ENCODE measurements at places on chromosomes 1 and 21. TPM values are rescaled to one million over a fixed set of nuclear protein-coding genes. Genes with fewer than 3 reads are reported as not detected.

ADAMTS4 gene
- total RNA-seq, result not detected

KLHDC7A gene
- total RNA-seq, result not detected

ESRRG gene
- total RNA-seq, result not detected

IL12RB2 gene
- total RNA-seq, result not detected

HTR6 gene
- total RNA-seq, result not detected

ZYG11A gene
- 9.7 TPM for total RNA-seq

PRRX1 gene
- not detected for total RNA-seq

TMEM240 gene
- 8.3 TPM for total RNA-seq

LCE1E gene
- total RNA-seq, result not detected
